ENCODE measurements at places on chromosomes 13 and 19.

- no peak for DNase-seq
These were observed 38.2 kb downstream of the TNFSF11 start for GRCh38 chr13:42612021-42612765.

GRCh38 chr19:44236384-44236783 is 23.3 kb upstream of the ZNF233 start:
- DNase-seq: no peak

GRCh38 chr13:44652168-44652567 is 76.0 kb upstream of the TSC22D1 start:
- DNase-seq: no peak

GRCh38 chr19:13007292-13008045 is 12.2 kb downstream of the NFIX start:
- no peak for DNase-seq

- DNase-seq: no peak
These were observed 238.3 kb upstream of the MAB21L1 start for GRCh38 chr13:35714588-35715377.

DNA sequence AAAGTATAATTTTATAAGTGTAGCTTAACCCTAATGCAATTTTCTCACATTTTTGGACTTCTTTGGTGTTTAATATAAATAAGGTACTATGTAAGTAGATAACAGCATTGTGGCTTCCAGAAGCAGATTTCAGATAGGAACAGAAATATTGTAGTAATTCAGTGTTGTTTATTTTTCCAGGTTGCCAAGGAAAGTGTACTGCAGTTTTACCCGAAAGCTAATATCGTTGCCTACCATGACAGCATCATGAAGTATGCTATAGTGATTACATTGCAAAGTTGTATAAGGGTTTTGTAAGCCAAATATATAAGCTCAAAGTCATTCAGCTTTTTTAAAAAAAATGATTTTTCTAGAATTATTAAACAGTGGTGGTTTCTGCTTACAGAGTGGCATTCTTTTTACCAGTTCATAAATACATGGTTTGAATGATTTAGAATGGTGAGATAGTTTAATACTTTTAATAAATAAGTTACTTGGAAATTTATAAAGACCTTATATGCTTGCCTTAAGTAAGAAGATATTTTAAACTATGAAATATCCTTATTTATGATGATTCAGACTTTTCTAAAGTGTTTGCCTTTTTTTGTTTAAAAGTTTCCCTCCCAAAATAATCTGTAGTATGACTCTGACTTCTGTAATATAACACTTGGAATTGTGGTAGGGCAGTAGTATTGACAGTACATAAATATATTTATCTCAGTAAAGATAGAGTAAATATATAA is 3.7 kb downstream of the UBA2 start:
- DNase-seq: no peak

- DNase-seq: peak; percentile 49
These were observed 10.1 kb downstream of the AP2S1 start for GRCh38 chr19:46840498-46840942.

DNA sequence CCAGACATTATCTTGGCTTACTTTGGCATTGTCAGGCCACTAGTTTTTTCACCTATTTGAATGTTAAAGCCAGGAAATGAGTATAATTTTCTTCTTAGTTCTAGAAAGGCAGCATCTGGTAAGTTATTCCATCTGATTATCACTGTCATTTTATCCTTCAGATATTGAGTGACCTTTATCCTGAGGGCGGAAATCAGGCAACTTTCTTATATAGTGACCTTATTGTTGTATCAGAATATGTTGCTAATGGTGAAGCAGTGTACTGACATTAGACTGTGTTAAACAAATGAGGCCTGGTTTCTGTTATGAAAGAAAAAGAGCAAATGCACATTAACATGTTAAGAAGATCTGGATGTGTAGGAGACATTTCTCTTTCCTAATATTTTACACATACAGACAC is 5.4 kb upstream of the NDFIP2 start:
- DNase-seq: no peak

DNA sequence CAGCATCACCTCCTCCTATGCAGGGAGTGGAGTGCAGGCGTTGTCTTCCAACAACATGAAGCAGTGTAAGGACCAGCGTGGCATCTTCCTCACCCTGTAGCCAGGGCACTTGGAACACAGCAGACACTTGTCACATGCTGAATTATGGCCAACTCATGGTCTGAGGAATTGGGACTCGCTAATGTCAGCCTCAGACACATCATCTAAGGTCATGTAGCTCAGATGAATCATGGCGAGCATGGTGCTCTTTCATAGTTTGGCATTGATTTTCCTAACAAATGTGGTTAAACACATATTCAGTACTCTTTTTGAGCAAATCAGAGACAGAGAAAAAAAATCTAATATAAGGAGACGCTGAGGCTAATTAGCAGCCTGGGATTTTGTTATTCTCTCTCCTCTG is 99.6 kb upstream of the SGCG start:
- DNase-seq: no peak

DNA sequence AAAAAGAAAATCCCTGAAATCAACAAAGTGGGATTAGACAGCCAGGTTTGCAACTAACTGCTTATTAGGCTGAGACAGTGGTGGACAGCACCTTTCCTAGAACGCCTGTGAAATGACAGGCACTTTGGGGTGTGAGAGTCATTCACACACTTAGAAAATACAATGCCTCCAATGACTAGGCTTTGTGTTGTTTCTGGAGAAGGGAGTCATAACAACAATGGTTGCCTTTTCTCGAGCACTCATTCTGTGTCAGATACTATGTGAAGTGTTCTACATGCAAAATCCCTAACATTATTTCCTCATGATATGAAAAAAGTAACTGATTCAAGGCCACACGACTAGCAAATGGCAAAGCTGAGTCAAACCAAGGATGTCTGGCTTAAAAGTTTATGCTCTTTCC is 41.2 kb downstream of the SACS start:
- no peak for DNase-seq

GRCh38 chr13:39858794-39859193 is 203.3 kb downstream of the COG6 start:
- no peak for DNase-seq

- DNase-seq: peak; percentile 22
These were observed 29.7 kb downstream of the NKPD1 start for GRCh38 chr19:45130888-45131615.

GRCh38 chr13:25840261-25840660 is 211.6 kb downstream of the SHISA2 start:
- DNase-seq: no peak

DNA sequence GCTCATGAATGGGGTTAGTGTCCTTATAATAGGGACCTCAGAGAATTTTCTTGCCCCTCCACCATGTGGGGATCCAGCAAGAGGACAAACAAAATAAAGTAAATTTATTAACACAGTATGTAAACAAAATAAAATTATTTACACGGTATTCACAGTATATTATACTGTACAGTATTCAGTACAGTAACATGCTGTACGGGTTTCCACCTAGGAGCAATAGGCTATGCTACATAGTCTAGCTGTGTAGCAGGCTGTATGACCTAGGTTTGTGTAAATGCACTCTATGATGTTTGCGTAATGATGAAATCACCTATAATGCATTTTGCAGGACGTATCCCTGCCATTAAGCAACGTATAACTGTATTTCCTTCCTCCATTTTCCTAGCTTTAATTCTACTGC is 11.8 kb upstream of the DIAPH3 start:
- no peak for DNase-seq

- no peak for DNase-seq
These were observed 9.5 kb downstream of the SHANK1 start for GRCh38 chr19:50710094-50710493.

DNA sequence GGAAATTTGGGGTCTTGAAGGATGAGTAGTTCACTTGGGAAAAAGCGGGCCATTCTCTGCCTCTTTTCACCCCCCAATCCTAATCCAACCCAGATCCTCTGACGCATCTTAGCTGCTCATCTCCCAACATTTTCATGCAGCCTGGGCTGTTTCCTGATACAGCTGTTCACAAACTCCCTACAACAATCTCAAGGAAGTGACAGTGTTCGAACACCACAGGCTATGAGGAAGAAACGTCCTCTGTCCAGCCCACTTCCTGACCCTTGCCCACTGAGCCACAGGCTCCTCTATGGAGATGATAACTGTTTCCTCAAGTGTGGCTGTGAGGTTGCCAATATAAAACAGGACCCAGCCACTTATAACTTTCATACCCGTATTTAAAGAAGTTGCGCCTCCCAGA is 16.2 kb downstream of the LMTK3 start:
- no peak for DNase-seq

GRCh38 chr19:4482721-4483364 is 10.7 kb downstream of the HDGFL2 start:
- no peak for DNase-seq

- no peak for DNase-seq
These were observed 11.8 kb downstream of the PTPRH start for GRCh38 chr19:55197528-55197927.

DNA sequence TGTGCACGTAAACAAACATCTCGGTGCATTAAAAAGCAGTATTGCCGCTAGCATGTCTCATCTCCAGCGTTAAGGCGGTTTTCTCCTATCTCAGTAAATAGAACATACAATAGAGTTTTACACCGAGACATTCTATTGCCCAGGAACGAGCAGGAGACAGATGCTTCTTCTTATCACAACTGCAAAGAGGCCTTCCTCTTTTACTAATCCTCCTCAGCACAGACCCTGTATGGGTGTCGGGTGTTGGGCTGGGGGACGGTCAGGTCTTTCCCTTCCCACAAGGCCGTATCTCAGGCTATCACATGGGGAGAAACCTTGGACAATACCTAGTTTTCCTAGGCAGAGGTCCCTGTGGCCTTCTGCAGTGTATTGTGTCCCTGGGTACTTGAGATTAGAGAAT is 21.2 kb downstream of the ZNF233 start:
- DNase-seq: no peak

DNA sequence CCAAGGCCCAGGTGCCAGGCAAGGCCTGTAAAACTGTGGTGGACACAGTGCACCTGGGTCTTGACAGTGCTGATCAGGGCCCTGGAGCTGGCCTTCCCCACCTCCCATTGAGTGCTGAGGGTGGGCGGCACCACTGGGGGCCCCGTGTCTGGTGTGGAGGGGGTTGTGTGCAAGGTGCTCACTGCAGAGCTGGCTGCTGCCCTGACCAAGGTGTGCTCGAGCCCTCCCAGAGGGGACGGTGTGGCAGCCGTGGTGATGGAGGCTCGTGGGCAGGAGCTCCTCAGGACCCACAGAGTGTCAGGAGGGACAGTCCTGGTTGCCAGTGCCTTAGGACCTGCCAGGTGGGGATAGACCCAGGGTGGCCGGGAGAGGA is 23.0 kb downstream of the ATP4B start:
- no peak for DNase-seq

DNA sequence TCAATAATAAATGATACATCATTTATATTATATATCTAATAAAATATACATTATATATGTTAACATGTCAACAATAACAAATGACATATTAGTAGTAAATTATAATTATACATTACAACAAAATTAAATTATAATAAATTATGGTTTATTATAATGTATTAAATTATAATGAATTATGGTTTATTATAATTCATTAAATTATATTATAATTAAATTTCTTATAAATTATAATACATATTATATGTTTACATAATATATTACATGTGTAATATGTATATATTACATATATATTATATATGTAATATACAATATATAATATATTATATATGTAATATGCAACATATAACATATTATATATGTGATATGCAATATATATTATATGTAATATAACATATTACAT is 20.5 kb downstream of the C3 start:
- no peak for DNase-seq

DNA sequence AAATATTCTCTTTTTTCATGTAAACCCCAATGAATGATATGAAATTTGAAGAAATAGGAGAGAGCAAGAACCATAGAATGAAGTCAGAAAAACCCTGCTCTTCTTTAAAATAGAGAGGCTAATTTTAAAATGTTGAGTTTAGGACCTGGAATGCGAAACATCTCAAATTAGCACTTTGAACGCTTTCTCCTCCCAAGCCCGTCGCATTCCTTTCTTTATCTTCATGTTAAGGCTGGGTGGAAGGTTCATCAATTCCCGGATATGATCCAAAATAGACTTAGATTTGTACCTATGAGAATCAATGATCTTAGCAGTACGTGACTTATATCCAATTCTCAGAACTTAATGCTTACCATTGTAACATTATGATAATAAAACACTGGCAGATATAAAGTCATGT is 24.1 kb upstream of the LGALS16 start:
- DNase-seq: no peak

DNA sequence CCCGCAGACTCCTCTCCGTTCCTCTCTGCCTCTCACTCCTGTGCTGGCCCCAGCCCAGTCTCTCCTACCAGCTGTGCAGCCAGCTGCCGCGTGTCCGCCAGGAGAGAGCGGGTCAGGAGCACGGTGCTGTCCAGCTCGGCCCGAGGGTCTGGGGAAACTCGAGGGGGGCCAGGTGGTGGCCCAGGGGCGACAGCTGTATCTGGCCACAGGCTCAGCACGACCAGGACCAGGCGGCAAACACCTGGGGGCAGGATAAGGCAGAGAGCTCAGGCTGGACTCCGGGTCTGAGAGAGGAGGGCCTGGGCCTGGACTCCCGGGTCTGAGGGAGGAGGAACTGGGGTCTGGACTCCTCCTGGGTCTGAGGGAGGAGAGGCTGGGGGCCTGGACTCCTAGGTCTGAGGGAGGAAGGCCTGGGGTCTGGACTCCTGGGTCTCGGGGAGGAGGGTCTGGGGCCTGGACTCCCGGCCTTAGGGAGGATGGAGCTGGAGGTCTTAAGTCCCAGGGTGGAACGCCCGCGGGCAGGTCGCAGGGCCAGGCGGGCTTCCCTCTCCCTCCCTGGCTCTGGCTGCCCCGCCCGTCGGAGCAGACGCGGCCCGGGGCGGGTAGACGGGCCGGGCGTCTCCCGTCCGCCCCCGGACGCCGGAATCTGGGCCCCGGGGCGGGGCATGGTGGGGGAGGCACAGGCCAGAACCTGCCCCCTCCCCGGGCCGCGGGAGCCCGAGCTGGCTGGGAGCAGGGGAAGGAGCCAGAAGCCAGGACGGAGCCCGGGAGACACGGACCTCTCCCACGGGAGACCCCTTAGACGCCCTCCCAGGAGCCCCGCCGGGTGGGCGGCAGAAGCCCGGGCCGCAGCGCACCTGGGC is 1.3 kb downstream of the IL11 start:
- DNase-seq: no peak

DNA sequence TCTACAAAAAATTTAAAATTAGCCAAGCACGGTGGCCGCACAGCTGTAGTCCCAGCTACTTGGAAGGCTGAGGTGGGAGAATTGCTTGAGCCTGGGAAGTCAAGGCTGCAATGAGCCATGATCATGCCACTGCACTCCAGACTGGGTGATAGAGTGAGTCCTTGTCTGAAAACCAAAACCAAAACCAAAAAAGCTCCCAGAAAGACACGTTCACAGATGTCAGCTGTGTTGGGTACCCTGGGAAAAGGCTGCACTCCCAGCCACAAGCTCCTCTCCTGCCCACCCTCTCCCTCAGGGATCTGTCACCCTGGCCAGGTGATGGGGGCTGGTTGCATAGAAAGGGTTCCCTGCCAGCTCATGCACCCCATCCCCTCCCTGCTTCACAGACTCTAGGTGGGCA is 53.3 kb downstream of the RNF6 start:
- DNase-seq: no peak

- DNase-seq: no peak
These were observed 14.2 kb downstream of the TSHZ3 start for GRCh38 chr19:31334849-31335624.

Data from activated CD4-positive, alpha-beta T cell treated with anti-CD3 and anti-CD28 coated beads for 4 hours (primary cell).